ENCODE measurements at places on chromosomes 16 and 17.

DNA sequence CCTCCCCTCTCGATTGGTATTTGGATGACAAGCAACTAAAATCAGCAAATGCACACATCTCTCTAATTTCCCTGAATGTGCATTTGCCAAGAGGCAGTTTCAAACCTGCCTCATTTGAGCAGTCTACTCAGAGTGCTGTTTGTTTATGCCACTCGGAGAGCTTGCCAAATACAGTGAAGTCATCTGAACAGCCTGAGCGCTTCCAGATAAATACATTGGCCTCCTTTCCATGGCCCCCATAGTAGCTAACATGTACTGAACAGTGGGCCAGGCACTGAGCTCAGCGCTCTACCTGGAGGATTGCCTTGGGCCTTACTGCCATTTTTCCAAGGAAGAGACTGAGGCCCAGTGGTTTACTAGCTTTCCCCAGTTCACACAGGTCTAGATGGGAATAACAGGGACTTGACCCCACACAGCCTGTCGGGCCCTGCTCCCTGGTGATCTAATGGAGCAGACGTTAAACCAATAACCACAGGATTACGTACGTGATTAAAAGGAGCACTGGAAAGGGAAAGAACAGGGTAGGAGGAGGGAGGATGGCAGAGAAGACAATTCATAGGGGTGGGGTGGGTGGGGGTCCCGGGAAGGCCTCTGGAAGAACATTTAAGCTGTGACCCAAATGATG is 18.7 kb upstream of the ANKRD40CL start:
- no peak for DNase-seq

- DNase-seq: no peak
These were observed 3.4 kb upstream of the PNPO start for GRCh38 chr17:47937941-47938340.

GRCh38 chr17:81665205-81666091 is 957 bp downstream of the OXLD1 start:
- DNase-seq: peak; percentile 60

DNA sequence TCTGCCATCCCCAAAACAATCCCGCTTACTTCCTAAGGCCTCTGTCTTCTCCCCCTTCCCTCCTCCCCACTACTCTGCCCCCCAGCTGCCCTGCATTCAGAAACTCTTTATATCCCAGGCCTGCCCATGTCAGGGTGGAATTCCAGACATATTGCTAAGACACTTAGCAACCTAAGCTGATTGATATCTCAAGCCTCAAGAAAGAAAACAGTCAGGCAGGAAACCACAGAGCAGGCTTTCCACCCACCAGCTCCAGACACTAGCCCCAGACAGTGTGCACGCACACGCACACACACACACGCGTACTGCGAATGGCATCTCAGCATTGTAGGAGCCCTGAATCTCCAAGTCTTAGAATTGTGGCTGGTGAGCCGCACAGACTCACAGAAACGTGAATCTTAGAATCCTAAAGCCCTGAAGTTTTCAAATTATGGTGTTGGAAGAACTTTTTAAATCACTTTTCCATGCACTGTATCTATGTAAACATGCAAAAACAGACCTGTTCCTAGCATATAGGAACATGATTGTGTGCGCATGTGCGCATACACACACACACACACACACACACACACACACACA is 8.8 kb upstream of the LPCAT2 start:
- DNase-seq: no peak

GRCh38 chr16:58035356-58036170 is 10.0 kb downstream of the MMP15 start:
- DNase-seq: no peak

DNA sequence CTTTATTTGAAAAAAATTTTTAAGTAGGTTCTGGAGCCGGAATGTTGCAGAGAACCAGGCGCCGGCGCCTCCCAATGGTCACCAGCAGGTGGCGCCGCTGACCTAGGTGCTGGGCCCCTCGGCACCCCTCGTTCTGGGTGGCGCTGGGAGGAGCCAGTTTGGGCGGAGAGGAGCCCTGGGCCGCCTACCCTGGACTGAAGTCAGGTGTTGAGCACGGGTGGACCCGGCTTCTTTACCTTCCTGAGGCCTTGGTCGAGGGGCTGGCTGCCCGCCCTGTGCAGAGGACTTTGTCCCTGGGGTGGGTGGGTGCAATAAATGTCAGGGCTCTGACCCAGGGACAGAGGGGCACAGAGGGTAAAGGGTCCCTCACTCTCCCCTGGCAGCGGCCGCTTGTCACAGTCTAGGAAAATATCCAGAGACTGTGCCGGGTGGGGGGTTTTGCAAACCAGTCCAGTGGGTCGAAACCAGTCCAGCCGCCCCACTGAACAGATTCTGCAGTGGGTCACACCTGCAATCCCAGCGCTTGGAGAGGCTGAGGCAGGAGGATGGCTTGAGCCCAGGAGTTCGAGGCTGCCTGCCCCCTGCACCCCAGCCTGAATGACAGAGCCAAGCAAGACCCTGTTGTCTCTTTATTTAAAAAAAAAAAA is 30.1 kb upstream of the TNFRSF13B start:
- peak; percentile 75 for DNase-seq

GRCh38 chr16:85789773-85790172 is 9.6 kb downstream of the EMC8 start:
- no peak for DNase-seq

Measured in GM06990 (cell line).